Neural progenitor cell (in vitro differentiated cells): ENCODE measurements at places on chromosomes 11 and 22. TPM values are rescaled to one million over a fixed set of nuclear protein-coding genes. Genes with fewer than 3 reads are reported as not detected.

- peak; percentile 1 for DNase-seq
These were observed 3.9 kb downstream of the FERMT3 start for GRCh38 chr11:64210301-64211020.

- DNase-seq, result no peak
These were observed 707.5 kb upstream of the ANO5 start for GRCh38 chr11:21485426-21485825.

- no peak for DNase-seq
These were observed 6.0 kb downstream of the NEAT1 start for GRCh38 chr11:65428578-65429067.

DNA sequence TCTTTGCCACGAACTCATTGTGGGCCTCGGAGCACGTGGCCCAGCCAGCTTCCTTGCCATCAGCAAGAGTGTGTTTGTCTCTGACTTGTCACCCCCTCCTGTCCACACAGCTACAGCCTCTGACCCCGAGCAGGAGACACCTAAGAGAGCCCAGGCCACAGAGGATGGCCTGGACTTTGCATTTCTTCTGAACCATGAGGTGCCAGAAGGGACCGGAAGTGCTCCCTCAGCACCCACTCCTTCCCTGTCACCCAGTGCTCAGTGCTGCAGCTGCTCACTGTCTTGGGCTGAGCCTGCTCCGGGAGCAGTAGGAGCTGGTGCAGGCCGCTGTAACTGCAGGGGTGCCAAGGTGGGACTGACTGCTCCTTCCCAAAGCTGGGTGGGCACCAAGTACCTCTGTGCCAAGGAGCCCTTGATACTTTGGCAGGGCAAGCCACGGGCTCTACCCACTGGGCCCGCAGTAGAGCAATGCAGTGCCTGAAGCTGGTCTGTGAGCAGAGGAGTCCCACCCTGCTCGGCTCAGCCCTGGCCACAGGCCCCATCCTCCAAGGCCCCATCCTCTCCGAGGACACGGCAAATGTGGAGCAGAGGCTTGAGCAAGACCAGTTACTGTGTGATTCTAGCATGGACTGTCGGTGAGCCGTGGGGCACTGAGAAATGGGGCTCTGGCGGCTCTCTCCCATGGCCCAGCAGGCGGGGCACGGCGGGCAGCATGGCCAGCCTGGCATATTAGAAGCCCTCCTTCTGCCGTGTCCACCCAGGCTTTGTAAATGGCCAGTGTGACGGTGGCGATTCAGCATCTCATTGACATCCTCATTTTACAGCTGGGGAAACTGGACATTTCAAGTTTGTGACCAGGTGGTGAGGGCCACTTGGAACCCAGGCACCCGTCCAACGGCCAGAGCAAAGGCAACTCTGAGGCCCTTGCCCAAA lies 6.3 kb downstream of the GRK2 start:
- no peak for DNase-seq

DNA sequence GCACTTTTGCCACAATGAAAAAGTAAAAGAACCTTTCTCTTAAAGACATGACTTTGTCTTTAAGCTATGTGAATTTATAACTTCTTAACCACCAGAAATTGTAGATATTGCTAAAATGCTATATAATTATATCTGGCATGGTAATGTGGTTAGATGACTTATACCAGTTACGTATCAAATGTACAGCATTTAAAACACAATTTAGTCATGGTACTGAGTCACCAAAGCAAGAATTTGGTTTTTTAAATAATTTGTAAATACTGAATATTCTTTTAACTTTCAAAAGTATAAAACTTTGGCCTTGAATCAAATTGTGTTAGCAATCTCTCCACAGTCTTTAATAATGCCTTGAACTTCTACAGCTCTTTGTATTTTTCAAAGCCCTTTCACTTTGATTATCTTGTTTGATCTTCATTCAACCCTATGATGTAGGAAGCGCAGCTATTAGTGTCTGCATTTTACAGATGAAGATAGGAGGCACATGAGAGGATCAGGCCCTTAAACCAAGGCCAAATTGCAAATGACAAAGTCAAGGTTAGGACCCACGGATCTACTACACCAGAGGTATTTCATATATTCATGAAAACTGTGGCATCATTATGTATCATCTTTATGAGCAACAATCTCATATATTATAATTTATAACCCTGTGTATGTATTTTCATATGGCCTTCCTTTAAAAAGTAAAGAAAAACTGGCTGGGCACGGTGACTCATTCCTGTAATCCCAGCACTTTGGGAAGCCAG lies 4.4 kb upstream of the SYTL2 start:
- DNase-seq, result no peak

DNA sequence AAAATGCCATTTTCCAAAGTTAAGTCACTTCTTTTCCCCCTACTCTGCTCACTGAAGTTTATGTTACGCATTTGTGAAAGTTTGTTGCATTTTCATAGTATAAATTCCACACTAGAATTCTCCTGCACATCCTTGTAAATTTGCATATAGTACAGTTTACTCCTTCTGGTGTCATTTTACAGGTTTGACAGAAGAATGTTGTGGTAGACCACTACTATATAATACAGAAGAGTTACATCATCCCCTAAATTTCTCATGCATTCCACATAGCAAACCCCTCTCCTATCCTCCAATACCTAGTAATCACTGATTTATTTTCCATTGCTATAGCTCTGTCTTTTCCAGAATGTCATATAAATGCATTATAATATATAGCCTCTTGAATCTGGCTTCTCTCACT lies 64.5 kb downstream of the CCDC73 start:
- no peak for DNase-seq

The HDAC10 gene
- 5.4 and 27.6 TPM in 2 replicates for total RNA-seq

The OR8B8 gene
- not detected in 2 replicates for total RNA-seq

The KCNQ1 gene
- total RNA-seq, result 0.11 and 0.99 TPM in 2 replicates
